ENCODE measurements at places on chromosomes 2 and 18.

DNA sequence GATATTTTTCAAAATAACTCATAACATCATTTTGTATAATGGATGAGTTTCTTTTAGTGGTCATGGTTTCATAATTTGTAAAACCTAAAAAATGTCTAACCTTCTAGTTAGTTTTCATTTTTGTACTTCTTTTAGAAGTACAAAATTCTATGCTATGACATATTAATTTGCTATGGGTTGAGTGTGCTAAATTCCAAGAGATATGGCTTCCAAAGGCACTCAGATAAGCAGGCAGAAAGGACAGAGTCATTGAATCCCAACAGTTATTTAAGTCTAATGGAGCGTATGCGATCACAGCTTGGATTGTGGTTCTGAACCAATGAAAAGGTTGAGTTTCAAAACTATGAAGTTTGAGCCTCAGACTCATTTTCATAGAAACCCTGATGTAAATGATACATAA, 37.0 kb downstream of the GCG start:
- no peak for DNase-seq

- DNase-seq = no peak
Observed at GRCh38 chr2:3793249-3793648, 89.9 kb downstream of the DCDC2C start.

DNA sequence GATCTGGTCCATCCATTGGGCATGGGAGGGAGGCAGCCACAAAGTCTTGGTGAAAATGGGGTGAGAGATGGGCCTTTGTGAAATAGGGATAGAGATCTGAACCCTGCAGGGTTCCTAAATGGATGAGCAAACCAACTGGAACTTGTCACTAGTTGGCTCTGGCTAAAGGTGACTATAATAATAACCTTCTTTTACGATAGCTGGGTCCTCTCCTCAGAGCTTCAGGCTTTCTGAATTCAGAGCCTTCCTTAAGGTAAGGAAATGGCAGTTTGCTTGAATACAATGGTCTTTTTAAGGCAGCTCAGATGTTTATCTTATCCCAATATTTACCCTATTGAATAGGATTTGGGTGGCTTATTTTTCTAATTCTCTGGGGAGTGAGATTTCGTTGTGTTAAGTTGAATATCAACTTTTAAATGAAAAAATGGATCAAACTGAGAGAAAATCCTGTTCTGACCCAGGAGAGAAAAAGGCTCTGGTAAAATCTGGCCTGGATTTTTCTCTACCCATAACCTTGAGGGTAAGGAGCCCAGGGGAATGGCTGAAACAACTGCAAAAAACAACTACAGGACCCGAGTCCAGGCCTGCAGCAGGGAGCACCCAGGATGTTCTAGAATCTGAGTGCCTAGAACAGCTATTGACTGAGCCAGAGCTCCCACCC, 61.1 kb upstream of the CXCR4 start:
- DNase-seq = no peak

- DNase-seq = no peak
Observed at GRCh38 chr18:55268151-55268601, 308.9 kb upstream of the CCDC68 start.

DNA sequence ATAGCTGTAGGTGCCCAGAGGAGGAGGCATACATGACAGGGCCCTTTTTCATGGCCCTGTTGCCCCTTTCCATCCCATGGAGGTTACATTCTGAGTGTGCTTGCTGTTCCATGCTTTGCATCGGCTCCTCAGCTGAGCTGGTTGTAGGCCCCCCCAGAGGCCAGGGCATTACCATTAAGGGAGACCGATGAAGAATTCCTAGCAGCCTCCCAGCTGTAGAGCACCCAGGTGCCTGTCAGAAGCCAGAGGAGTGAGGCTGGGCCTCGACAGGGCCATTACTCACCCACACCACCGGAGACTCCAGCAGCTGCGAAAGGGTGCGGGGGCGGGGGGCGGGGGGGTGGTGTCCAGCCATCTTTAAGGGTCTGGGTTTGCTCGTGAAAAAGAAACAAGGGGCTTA, 72.2 kb downstream of the GALNT14 start:
- no peak for DNase-seq

- no peak for DNase-seq
Observed at GRCh38 chr2:217538719-217539118, 464.1 kb downstream of the TNS1 start.

GRCh38 chr2:168658706-168659105, 143.7 kb upstream of the NOSTRIN start:
- DNase-seq = no peak

DNA sequence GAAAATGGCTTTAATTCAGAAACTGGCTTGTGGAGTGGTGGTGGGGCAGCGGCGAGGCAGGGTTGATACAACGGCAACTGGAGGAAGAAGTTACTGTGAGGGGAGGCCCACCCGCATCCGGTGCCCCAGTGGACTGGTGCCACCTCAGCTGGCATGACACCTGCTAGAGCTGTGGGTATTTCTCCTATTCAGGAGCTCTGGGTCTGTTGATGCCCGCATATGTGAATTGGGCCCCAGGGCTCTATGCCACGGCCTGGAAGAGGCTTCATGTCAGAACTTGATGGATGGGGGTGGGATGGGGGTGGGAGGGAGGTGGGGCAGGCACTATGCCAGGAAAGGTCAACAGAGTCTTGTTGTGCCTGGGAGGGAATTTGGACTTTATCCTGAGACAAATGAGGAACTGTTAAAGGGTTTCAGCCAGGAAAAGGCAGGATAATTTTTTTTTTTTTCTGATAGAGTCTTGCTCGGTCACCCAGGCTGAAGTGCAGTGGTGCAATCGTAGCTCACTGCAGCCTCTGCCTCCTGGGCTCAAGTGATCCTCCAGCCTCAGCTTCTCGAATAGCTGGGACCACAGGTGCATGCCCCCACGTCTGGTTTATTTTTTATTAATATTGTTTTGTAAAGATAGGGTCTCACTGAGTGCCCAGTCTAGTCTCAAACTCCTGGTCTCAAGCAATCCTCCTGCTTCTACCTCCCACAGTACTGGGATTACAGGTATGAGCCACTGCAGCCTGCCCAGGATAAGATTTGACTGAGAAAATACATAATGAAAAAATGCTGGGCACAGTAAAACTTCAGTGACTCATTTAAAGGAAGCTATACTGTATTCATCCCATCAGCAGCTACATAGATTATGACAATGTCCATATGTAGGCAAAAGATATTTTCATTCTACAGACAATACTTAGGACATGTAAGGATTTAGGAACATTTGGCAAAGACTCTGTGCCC, 52.6 kb downstream of the SH2D6 start:
- DNase-seq = no peak

- no peak for DNase-seq
Observed at GRCh38 chr2:105112345-105112744, 74.5 kb downstream of the MRPS9 start.

DNA sequence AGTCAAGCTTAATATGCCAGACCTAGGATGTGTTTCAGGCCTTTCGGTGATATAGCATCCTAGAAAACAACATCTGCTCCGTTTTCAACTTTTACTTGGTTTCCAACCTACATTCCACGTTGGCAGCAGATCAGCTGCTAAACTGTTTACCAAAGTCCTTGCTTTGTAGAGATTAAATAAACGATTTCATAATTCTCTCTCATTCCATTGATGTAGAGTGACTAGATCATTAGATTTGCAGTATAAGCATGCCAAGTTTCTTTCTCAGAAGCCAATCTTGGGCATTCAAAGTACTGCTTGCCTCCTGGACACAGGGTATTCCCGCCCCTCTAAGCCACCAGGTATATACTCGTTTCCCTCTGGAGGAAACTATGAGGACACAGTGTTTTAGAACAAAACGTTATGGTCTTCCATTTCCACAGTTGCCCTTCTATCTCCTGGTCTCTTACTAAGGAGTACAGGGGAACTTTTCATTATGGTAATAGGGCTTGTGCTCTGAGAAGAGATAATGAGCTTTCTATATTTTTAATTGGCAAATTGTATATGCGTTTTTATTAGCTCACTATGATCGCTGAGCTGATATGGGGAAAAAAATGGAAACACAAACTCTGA, 10.5 kb upstream of the INSIG2 start:
- DNase-seq = no peak

DNA sequence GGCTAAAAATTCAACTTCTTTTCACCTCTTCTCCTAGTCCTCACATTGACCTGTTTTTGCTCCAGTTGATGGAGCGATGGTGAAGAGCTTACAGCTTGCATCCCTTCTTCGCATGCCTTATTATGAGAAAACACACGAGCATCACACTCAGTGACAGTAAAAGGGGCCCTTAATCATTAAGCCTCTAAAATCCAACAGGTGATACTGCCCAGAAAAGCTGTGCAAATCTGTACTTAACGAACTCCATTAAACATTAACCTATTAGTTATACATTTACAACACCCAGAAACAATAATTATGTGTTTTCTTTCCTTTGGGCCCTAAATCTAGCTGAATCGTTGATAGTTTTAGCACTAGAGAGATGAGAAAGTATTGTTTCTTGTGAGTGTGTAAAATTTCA, 54.8 kb downstream of the LAMA1 start:
- no peak for DNase-seq

DNA sequence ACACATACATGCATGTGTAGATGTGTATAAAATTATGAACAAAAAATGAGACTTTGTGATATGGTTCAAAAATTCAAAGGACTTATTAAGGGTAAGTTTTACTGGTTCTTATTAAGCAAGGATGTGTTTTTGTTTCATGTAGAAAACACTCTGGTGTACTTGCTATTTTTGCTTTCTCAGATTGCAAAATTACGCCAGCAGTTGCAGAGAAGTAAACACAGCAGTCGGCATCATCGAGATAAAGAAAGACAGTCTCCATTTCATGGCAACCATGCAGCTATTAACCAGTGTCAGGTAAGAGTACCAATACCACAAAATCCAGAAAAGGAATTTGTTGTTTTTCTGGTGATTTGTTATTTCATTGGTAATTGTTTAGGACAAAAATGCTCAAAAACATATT, 91.3 kb downstream of the FAM117B start:
- no peak for DNase-seq

- no peak for DNase-seq
Observed at GRCh38 chr2:173909846-173910245, 55.3 kb downstream of the SP3 start.

DNA sequence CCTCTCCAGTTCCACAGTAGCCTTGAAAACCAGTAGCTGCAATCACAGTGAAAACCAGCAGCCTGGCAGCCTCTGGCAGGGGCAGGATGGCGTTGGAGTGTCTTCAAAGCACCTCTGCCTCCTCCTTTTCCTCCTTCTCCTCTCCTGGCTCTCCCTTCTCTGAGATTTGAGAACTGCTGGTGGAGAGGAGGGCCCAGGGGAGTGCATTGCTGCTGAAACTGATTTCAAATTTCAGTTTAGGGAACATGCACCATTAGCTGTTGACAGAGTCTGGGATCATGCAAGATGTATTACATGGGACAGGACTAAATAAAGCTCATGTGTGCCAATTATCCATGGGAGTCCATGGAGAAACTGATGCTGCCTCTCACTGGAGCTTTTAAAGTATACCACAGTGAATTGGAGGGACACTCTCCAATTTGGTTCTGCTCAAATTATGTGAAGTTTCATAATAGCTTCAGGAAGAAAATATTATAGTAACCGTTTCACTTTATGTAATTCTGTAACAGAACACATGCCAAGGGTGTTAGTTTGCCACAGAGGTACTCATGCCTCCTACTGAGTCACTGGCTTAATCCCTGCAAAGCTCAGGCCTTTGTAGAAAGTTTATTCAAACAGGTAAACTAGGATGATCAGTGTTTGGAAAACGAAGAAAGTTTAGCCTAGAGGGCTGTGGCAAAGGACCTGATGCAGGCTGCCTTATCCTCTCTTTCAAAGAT, 146.1 kb downstream of the PRPF40A start:
- no peak for DNase-seq

- no peak for DNase-seq
Observed at GRCh38 chr2:28949617-28950305, 31.3 kb upstream of the TOGARAM2 start.

DNA sequence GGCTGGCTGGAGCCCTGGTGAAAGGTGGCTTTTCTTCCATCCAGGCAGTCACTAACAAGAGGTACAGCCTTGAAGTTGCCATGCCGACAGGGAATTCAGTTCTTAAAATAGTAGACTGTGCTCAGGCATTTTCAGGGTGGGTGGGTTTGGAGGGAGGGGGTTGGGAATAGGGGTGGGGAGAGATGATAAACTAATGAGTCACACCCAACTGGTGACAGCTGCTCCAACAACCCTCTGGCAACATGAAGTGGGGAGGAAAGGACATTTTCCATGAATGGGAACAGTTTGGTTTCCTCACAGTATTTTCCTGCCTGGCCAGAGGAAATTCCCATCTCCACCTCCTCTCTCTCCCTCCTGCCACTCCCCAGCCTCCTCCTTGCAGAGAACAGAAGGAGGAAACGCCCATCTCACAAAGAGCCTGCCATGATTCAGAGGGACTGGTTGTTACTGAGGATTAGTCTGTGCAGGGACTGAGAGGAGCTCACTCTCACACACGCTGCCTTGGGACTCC, 113.0 kb upstream of the SLC1A4 start:
- DNase-seq = no peak

GRCh38 chr2:199315299-199316179, 142.2 kb downstream of the SATB2 start:
- DNase-seq = no peak

- no peak for DNase-seq
Observed at GRCh38 chr2:211930331-211930730, 608.3 kb downstream of the ERBB4 start.

GRCh38 chr18:27964811-27965210, 212.1 kb downstream of the CDH2 start:
- no peak for DNase-seq

DNA sequence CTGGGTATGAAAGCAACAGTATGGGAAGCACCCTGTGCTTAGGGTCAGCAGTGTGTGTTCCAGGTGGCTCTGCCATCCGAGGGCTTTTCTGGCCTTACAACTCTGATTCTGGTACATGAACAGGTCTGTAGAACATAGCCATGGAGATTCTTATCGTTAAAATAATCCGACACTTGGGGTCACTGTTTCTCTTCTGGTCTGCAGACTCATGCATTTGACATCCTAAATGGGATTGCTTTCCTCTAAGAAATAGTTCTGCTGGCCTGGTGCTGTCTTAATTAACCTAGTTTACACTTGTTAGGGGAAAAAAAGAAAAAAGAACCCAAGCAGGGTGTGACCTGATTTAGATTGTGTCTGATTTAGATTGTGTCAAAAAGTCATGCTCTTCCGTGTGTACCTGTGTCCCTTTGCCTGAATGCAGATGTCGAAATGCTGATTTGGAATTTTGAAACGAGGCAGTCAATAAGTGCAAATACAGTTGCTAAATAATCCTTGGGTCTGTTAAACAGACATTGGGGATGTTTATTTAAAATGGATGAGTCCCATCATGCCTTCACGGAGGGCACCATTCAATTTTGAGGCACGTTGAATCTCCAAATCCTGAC, 59.6 kb downstream of the TRPM8 start:
- DNase-seq = peak; percentile 15

- DNase-seq = no peak
Observed at GRCh38 chr2:216148983-216149382, 39.8 kb downstream of the XRCC5 start.

DNA sequence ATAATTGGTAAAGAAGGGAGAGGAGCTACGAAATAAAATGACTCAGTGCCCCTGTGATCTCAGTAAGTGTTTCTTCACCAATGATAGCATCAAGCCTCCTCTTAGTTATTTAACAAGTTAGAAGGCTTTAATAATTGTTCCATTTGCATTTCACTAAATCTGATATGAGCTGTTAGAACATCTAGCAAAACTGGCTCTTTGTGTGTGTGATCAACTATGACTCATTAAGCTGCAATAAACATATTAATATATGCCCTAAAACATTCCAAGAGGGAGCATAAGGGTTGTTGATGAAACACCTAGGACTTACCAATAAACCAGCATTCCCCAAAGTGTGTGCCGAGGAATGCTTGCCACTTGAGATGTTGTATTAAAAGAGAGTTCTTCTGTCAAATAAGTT, 115.2 kb downstream of the OSBPL6 start:
- DNase-seq = no peak

GRCh38 chr2:239399921-239400595, 762 bp downstream of the HDAC4 start:
- DNase-seq = peak; percentile 49
